ENCODE measurements at places on chromosomes 2 and 18.

DNA sequence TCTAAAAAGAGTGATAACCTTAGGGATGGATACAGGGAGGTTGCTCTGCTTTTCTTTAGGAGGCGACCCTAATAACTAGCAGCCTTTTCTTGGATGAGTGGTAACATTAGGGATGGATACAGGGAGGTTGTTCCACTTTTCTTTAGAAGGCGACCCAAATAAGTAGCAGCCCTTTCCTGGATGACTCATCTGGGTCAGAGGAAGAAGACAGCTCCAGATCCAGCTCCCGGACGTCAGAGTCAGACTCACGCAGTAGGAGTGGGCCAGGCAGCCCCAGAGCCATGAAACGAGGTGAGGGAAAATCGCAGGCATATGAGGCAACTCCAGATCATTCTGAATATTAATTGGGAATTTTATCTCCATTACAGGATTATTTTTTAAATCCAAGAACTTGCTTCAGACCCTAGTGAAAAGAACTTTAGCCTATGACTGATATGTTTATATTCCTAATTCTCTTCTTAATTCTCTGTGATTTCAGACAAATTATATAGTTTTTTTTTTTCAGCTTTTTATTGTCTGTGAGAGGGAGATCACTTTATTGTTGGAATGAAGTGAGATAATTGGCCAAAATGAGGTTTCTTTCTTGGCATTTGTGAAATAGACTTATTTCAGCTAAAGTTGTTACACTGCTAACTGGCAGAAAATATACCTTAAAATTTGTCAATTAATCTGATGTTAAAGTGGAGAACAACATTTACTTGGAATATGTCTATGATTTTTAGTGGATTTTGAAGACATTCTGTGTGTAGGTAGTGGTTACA lies 31.2 kb upstream of the C1GALT1C1L start:
- DNase-seq = no peak

DNA sequence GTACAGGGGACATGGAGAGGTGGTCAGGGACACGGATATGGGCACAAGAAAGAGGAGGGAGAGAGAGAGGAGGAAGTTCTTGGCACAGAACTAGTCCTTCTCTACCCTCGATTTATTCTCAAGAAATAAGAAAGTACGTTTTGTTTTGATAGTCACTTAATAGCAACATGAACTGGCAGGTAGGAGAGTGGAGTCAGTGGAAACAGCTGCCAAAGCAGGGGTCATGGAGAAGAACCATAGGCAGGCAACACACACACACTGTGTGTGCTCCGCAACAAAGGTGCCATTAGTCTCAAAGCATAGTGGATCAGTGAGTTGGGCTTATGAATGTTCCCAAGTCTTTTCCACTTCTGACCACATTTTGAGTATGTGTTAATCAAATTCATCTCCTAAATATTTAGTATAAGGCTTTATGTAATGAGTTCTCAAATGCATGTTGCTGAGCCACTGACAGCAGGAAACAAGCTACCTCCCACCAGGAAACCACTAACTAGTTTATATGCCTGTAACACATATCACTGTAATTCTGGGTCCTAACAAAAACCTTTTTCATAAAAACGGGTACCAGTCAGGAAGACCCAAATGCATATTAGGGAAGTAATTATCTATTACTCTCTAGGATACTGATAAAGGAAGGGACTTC lies 41.1 kb downstream of the IWS1 start:
- DNase-seq = no peak

DNA sequence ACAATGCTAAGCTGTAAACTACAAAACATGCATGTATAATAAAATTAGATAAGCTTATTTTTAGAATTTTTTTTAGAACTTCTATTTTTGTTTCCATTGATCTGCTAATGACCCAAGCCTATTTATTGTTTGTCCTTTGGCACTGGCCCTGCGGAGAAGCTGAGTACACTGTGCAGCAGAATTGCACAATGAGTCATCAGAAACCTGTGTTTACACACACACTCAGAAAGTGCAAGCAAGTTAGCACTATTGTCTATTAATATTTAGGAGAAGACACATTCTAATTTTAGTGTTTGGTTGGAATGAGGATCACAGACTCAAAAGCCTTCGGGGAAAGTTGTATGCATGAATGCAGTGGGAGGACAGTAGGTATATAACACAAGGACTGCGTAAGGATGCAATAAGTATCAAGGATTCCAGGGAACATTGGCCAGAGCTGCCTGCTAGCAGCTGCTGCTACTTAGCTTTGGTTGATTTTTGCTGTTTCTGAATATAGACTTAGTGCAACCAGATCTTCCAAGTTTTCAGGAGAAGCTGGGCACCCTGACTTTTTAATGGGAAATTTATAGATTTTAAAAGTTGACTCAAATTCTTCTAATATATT lies 128.2 kb downstream of the KCNH7 start:
- DNase-seq = no peak

DNA sequence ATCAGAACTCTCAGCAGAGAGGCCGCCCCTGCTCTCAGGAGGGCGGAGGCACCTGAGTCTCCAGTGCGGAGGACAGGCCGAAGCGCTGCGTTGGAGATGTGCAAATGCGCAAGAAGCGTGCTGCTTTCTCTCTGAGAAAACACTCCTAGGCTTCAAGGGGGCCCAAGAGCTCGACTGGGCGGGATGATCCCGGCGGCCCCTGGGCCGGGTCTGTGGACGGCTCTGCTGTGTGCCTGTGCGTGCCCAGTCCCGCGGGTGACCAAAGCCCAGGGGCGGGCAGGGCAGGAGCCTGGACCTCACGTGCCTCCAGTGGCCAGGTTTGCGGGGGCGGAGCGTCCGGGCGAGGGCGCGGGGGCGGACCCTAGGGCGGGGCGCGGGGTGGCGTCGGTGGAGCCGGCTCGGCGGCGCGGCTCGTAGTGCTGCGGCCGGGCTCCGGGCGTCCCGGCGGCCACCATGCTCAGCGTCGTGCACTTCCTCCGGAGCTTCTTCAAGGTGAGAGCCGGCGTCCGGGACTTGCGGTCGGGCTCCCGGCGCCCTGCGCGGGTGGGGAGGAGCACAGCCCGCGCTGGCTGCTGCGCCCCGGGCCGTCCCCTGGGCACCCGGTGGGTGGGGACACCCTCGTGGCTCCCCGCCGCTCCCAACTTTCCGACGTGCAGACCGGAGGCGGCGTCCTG lies at the start of gene ARHGEF4:
TSS of gene ARHGEF4 (plus strand) at position 414 of the 674 bp plus-strand sequence. CDS start at position 454, 40 bp downstream.
- DNase-seq = no peak

DNA sequence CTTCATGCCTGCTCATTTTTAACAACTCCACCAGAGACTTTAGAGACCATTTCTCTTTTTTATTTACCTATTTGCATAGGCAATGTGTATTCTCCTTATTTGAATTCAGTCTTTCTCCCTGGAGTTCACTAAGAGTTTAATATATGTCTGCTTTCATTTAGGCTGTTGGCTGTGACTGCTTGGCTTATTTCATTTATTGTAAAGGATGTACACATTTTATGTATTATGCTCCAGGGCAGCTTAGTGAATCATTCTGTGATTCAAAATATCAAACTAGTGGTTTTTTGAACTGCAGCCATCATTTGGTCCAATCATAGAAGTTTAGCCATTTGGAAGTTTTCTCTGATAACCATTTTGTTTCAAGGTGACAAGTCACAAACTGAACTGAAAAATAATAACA lies 229.6 kb downstream of the LPIN1 start:
- no peak for DNase-seq

GRCh38 chr2:193824474-193824873 lies 1629.7 kb upstream of the TMEFF2 start:
- DNase-seq = no peak

- no peak for DNase-seq
Measured at GRCh38 chr2:38185012-38185491, 109.1 kb upstream of the CYP1B1 start.

DNA sequence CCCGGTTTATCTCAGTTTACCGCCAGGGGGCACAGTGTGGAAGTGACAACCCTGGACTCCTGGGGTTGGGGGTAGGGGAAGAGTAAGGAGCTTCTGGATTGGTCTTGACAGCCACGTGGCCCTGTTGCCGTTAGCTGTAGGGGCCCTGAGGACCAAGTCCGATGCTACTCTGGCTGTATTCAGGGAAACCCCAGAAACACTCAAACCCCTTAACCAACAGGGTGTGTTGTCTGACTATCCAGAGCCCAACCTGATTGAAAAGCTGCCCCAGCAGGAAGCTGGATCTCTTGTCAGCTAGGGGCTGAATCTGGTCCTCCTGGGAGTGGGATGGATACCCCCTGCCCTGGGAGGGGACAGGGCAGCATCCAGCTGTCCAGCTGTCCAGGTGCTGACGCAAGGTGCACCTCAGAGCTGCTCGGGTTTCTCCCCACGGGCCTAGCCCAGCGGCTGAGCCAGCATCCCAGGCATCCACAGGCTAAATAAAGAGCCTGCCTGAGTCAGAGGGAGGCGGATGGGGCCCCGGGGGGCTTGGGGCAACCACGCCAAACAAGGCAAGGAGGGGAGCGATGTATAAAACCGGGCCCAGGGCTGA lies 3.1 kb upstream of the GMPPA start:
- no peak for DNase-seq

GRCh38 chr18:78773819-78774218 lies 205.8 kb upstream of the SALL3 start:
- no peak for DNase-seq

- no peak for DNase-seq
Measured at GRCh38 chr2:217851191-217852020, 151.4 kb downstream of the TNS1 start.

DNA sequence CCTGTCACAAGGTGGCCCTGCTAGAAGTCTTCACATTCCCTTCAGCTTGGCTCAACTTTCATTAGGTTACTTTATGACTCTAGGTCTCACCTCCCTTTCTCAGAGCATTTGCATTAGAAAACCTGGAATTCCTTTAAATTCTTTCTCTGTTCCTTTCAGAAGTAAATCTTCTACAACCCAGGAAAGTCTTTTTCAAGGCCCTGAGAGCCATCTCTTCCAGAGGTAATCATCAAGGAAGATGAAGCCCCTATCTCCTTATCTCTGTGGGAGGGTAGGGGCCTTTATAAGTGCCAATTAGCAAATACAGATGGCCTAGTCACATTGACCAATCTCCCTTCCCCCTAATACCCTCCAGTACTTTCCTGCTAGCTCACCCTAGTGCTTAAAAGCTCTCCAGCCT lies 848.0 kb upstream of the FAM98A start:
- no peak for DNase-seq

- DNase-seq = no peak
Measured at GRCh38 chr2:167480232-167480985, 592.1 kb downstream of the XIRP2 start.

DNA sequence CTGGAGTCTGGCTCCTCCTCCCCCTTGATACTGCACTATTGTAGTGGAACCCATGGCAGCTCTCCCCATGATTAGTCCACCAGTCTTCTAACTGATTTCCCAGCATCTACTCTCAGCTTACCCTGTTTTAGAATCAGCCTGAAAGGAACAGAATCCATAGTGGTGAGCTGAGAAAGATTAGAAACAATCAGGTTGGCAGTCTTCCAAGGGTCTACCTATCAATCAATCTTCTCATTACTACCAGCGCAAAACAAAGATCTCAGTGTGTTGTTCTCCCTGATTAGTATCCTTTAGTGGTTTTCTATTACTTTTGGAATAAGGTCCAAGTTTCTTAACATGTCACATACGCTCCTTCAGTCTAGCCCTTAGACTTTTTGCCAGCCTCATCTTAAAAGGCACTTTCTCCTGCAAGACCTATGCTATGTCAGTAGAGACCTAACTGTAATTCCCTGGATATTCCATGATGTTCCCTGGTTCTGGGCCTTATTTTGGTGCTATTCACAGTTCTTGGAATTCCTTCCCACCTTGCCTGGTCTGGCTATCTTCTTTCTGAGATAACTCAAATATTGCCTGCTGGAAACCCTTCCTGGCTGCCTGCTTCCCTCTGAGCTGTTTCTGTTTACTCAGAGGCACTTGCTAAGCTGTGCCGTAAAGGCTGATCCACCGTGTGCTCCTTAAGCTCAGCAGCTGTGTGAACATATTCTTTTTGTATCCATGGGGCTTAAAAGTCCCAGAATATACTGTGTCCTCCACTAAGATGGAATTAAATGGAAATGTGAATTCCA lies 32.6 kb downstream of the LAMA3 start:
- DNase-seq = no peak

GRCh38 chr2:55585451-55586080 lies 31.9 kb downstream of the PPP4R3B start:
- no peak for DNase-seq

- no peak for DNase-seq
Measured at GRCh38 chr2:160696087-160696452, 202.5 kb upstream of the RBMS1 start.

GRCh38 chr2:100655936-100656534 lies 93.2 kb downstream of the PDCL3 start:
- DNase-seq = no peak

GRCh38 chr2:96809216-96809882 lies 6.7 kb upstream of the CNNM3 start:
- DNase-seq = no peak

- DNase-seq = no peak
Measured at GRCh38 chr18:31825772-31826171, 65.1 kb upstream of the SLC25A52 start.

DNA sequence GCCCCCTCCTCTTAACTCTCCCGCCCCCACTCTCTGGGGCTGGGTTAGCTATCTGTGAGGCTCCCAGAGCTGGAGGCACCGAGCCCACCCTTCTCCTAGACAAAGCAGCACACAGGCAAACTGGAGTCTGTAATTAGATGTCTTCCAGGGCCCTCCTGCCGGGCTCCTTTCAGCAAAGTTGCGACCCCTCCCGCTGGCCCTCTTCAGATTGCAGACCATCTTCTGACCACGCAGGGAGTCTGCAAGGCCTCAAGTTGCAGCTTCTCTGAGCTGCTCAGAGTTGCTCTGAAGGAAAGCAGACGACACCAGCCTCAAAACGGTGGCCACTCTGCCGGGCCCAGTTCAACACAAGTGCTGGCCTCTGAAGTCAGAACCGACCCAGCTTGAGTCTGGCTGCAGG lies 228.4 kb upstream of the COPS8 start:
- no peak for DNase-seq

- DNase-seq = no peak
Measured at GRCh38 chr2:203751685-203752271, 45.3 kb downstream of the CD28 start.

- DNase-seq = no peak
Measured at GRCh38 chr2:200860092-200860795, 4.2 kb downstream of the CLK1 start.

DNA sequence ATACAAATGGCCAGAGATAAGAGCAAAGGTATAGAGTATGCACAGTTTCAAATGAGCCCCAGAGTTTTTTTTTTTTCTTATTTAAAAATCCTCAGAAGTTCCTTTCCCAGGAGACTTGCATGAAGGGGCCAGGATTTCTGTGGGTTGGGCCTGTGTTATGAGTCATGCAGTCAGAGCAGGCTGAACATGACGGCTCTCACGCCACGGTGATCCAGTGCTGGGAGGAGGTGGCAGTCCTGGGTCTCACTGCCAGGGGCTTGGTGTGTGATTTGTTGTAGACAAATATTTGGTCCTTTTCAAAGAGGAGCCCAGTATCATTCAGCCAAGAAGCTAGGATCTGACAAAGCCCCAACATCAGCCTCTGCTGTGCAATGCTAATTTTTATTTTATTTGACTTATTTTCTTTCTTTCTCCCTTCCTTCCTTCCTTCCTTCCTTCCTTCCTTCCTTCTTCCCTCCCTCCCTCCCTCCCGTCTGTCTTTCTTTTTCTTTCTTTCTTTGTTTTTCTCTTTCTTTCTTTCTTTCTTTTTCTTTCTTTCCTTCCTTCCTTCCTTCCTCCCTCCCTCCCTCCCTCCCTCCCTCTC lies 10.4 kb upstream of the KCNE4 start:
- no peak for DNase-seq

- no peak for DNase-seq
Measured at GRCh38 chr2:24330161-24330560, 30.2 kb downstream of the ITSN2 start.

GRCh38 chr2:71704131-71704561 lies 250.8 kb downstream of the DYSF start:
- no peak for DNase-seq

Measured in activated CD8-positive, alpha-beta memory T cell treated with anti-CD3 and anti-CD28 coated beads for 4 hours (primary cell).